Erythroblast (primary cell): ENCODE measurements at places on chromosomes 12 and 14.
A peak's percentile ranks its signal among the peaks of the same experiment; 100 is the strongest.

DNA sequence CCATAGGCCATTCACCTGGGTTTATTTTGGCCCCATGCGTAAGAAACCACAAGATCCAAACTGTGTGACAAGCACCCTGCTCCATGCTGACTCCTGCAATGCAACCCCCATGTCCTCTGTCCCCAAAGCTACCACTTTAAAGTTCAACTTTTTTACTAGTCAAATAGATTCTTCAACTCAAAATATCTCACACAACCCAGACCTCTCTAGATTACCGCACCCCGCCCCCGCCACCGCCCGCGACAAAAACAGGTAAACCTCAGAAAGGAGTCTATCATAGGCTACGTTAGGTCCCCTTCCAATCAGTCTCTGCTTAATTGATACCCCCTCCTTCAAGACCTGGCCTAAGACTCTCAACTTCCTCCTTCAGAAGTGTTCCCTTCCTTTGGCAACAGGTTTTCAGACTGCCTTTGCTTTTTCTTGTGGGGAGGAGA is 2.2 kb downstream of the ZFP36L1 start:
- DNase-seq: no peak

DNA sequence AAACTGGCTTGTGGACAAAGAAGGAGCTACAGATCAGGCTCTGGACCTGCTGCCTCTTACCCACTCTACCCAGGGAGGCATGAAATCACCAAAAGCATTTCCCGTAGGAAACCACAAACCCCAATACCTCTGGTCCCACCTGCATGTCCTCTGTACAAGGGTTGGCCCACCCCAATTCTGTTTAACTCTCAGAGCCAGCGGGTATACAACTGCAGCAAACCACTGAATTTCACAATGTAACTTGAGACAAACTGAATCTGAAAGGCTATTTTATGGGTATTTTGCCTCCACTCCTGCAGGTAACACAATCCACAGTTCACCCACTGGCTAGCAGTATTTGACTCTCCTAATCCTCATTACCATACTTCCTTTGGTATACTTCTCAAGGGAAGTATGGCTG is 16.5 kb downstream of the SIX1 start:
- no peak for DNase-seq

DNA sequence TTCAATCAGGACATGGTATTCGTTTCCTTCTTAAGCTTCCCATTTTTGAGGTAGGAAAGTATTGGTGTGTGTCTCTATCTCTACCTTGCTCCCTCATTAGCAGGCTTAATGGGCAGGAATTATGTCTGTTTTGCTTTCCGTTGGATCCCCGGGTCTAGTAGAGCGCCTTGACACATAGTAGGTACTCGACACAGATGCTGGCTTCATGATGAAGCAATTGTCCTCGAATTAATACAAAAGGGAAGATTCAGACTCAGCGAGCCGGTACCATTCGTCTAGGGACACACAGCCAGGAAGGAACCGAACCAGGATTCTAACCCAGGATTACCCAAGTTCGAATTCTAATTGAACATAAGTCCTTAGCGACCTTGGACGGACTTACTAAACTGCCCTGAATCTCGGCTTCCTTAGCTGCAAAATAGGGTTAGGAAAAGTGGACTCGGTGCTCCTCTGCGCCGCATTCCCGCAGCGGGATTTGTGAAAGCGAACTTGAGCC is 496 bp upstream of the ISCU start:
- DNase-seq: no peak

GRCh38 chr14:104898870-104899510 is 25.7 kb upstream of the PLD4 start:
- DNase-seq: no peak

DNA sequence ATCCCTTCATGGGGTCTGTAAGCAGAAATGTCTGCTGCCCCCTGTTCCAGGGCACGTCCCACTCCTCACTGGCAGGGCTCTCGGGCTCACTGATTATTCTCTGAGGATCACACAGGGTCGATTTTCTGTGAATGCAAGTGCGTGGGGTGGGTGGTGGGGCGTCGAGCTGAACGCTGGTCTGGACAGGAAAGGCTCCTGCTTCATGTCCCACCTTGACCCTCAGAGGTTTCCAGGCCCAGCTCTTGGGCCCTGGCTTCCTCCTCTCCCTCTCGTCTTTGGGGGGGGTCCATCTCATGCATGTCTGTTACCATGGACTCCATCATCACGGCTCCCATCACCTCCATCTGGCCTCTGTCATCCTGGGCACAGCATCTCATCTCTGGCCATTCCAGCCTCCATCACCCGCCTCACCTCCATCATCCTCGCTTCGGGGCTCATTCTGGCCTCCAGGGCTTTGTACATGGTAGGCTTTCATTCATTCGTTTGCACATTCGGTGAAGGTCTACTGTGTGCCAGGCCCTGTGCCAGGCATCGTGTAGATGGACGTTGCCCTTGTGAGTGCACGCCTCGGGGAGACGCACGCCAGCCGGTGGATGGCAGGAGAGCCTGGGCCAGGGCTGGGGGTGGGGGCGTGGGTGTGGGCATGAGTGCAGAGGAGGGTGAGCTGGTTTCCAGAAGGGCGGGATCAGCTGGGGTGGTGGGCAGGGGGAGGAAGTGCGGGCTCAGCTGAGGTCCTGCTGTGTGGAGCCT is 34.7 kb downstream of the RTL1 start:
- no peak for DNase-seq

DNA sequence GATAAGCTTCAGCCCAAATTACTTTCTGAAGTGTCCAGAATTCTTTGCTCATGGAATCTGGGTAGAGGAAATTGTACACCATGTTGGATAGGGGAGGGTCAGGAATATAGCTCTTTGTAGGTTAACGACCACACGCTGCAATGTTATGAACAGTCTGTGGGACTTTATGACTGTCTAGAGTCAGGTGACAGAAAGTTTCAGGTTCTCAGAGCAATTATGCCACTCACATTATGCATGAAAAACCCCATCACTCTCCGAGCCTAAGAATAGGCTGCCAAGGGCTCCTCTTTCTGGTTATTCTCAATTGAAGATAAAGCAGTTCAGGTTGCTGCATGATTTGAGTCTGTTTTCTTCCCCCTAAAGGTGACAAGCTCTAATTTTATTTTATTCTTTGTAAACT is 430.9 kb downstream of the ATP23 start:
- no peak for DNase-seq

DNA sequence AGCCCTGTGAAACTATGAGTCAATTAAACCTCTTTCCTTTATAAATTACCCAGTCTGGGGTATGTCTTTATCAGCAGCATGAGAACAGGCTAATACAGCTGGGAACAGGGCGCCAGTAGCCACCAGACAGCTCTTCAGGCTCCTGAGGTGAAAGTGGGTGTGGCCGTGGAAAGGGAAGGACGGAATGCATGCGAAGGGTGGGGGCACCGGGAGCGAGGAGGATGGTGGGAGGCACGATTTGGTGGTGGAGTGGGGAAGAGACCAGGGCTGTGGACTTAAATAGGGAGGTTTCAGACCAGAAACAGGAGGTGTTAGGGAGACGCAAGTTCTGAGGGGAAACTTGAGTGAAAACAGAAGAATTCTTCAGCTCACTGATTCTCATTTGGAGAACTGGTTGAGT is 44.1 kb upstream of the CHST11 start:
- no peak for DNase-seq

DNA sequence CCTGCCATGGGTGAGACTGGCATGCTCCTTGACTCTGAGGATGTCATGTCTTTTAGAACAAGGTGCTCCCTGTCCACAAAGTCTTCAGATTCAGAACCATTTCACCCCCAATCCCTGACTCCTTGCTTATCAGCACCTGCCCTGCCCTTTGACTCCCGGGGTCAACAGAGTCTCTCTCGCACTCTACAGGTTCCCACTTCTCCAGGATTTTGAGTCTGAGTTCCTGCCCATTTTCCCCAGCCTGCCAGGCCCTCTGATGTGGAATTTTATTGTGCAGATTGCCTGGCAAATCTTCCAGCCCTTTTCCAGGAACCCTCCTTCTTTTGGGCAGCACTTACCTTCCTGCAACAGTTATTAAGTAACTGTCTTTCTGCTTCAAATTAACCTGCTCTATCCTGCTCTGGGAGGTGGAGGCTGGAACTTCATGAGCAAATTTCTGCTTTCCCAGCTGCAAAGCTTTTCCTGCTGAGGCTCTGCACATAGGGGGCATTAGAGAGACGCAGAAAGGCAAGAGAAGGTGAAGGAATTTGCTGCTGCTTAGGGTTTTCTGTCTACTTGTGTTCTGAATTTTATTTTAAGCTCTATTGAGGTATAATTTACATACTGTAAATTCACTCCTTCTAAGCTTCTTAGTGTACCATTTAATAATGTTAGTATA is 259.1 kb downstream of the PCNX1 start:
- DNase-seq: peak; percentile 10

- DNase-seq: peak; percentile 76
Observed at GRCh38 chr12:71465796-71466195, 26.2 kb downstream of the LGR5 start.

DNA sequence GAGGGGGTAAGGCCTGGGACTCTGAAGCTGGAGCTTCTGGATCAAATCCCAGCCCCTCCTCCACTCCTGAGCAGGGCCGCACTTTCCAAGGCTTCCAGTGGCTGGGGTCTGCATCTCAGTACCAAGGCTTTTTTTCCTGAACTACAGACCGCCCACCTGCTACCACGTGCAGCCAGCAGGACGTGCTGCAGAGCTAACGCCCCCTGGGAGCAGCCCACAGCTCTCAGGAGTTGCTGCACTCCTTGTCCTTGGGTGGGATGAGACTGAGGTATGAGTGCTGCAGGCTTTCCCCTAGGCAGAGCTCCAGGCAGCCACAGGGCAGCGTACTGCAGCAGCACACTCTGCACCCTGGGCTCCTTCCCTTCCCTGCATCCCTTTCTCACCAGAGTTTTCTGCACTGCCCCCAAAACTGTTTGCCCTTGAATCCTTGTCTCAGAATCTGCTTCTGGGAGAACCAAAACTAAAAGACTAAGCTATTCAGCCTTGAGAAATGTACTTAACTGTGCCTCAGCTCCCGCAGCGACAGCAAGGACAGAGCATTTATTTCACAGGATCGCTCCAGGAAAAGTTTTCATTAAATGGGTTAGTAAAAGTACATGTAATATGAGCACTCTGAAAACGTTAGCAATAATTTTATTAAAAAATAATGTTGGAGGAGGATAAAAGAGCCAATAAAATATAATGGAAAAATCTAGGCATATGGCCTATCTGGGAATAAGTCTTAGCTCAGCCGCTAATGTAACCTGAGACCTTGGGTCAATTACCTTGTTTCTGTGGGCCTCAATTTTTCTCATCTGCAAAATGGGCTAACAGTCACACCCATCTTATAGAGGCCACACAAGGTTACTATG is 25.5 kb downstream of the RBM19 start:
- no peak for DNase-seq

DNA sequence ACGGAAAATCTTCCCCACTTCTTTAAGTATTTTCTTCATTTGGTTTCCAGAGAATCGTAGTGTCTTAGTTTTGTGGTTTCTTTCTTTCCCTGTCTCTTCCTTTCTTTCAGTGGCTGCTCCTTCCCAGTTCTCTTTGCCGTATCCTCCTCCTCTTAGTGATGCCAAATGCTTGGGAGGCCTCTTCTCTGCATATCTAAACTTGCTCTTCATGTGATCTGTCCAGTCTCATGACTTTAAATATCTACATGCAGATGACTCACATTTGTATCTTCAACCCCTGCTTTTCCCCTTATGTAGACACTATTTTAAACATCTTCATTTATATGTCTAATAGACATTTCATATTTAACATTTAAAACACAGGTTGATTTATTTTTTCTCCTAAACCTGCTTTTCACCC is 149.2 kb downstream of the PTCSC3 start:
- no peak for DNase-seq

- DNase-seq: no peak
Observed at GRCh38 chr12:66446276-66446675, 144.0 kb downstream of the HELB start.

GRCh38 chr12:57739914-57740538 is 1.5 kb upstream of the AGAP2 start:
- no peak for DNase-seq

GRCh38 chr14:92595267-92595666 is 81.7 kb downstream of the RIN3 start:
- DNase-seq: no peak

DNA sequence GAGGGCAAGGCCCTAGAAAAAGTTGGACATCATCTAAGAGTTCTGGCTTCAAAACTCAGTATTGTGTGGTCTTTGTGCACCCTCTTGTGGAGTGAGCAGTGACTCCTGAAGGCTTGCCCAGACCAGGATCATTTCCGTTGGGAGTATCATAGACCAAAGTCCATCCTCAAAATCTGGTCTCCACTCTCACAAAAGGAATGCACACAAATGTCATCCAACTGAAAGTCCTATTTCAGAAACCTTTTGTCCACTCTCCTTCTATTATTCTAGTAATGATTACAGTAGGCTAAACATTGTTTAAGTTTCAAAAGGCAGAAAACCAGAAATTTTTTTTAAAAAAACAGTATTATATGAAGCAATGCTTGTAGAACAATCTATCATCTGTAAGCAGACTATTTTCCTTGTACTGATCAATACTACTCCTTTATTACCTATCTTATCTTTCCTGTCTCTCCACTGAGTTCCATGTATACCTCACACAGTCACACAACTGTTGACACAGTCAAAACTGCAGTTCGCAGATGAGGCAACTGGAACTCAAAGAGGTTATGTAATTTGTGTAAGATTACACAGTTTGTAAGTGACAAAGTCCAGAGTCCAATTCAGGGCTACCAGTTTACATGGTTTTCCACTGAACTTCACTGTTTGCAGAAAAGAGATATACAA is 41.4 kb downstream of the COX16 start:
- peak; percentile 49 for DNase-seq

- DNase-seq: no peak
Observed at GRCh38 chr14:101200650-101201516, 297.4 kb upstream of the RTL1 start.

DNA sequence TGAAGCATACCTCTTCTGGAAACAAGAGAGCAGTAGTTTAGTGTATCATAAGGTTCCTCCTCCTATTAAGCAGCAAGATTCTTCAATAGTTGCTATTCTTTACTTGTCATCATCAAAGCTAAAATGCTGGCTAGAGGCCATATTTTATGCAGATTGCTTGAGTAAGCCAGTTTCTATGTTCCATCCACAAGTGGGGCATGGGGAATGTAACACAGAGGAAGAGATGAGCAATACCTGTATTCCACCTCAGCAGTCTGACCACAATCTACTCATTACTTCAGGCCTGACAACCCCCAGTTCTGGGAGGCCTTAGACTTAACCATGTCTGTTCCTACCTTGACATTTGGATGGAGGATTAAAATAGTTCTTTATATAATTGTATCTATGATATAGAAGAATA is 423.6 kb downstream of the BTG1 start:
- DNase-seq: no peak

GRCh38 chr12:19910681-19911080 is 457.7 kb upstream of the PDE3A start:
- DNase-seq: no peak

- no peak for DNase-seq
Observed at GRCh38 chr12:4819654-4820053, 90.1 kb upstream of the KCNA1 start.
